Progenitor cell of endocrine pancreas (in vitro differentiated cells): ENCODE measurements at places on chromosomes 16 and 17.

DNA sequence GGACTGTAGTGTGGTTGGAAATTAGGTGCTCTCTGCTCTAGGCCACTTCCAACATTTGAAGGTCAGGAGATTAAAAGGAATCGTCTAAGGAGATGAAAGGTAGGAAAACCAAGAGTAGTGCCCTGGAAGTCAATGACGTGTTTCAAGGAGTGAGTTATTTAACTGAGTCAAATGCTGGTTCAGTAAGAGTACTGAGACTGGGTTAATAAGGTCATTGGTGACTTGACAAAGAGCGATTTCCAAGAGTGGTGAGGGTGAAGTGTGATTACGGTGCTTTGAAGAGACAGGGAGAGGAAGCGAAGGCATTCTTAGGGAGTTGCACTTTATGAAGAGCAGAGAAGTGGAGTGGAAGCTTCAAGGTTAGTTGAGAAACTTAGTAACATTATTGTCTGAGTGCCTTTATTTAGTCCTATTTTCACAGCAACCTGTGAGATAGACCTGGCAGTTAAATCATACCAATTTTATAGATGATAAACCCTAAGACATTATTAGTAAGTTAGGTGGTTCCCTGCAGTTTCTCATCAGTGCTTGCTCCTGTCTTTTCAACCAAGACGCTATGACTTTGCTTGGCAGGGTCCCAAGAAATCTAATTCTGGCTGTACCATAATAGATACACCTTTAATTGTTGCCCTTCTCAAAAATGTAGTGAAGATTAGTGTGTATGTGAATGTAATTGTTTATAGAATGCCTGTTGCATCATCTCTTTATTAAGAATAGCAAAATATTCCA lies 5.9 kb downstream of the ZNF207 start:
- no peak for DNase-seq

DNA sequence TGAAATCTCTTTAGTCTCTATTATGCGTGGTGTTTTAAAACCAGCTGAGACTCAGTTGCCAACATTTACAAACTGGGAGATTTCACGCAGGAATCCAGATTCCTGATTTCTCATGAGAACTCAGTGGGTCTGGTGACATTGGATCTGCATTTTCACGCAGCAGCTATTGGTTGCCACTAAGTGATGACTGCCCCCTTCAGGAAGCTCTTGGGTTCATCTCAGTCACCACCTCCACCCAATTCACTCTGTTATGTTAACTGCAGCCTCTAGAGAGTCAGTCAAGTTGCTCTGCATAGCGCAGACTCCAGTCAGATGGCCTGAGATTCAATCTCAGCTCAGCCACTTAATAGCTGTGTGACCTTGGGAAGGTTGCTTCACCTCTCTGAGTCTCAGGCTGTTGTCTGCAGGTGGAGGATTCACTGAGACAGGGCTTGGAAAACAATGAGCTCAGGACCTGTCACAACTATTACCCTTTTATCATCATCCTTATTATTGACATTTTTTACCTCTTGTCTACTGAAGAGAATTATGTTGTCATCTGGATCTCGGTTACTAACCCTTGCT lies 6.4 kb downstream of the SHISA9 start:
- no peak for DNase-seq

DNA sequence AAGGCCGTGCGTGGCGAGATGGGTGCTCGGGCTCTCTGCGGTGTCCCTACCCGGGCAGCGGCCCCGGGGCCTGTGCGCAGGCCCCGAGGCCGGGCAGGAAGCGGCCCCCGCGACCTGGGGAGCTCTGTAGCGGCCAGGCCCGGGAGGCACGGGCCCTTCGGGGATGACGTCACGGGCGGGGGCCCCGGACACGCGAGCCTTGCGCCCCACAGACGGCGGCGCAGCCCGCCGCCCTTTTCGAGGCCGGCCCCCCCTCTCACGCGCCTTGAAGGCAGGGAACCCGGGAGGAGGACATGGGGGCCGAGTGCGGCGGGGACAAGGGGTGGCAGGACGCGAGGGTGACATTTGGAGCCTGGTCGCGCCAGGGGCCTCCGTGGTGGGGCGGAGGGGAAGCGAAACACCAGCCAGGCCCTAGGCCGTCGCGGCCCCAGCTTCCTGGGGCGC lies 1.1 kb downstream of the RAI1 start:
- no peak for DNase-seq

GRCh38 chr16:2232094-2232990 lies 3.9 kb upstream of the DNASE1L2 start:
- no peak for DNase-seq

DNA sequence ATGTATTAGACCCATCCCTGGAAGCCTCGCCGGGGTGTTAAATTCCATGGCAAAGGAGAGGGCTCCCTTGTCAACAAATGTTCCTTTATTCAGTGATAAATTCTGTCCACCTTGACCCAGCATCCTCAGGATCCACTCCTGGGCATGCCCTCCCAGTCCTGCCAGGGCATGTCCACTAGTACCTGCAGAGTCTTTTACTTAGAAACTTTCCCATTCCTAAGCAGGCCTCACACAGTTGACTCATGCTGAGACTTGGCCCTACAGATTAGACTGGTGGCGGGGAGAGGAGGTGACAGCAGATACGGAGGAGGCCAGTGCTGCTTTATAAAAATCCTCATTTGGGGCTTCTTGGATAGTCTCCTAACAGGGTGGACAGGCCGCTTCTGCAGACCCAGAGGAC lies 88.8 kb downstream of the CYLD start:
- no peak for DNase-seq

GRCh38 chr16:85197611-85198566 lies 85.6 kb upstream of the CIBAR2 start:
- DNase-seq = no peak

DNA sequence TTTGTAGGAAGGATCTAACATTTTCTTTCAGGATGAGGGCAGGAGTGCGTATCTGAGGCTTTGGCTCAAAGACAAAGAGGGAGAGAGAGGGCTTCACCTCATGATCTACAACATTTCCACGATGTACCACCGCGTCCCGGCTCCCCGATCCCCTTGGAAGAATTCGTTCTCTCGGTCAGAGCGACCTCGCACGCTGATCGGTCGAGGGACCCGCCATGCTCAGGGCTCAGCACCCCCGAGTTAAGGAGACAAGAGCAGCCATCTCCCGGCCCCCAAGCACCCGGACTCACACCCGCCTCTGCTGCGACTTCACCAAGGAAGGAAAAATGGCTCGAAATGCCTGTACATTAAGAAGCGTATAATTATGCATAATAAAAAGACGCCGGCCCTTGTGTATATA lies 89.5 kb upstream of the RPL38 start:
- DNase-seq = no peak

GRCh38 chr16:56849690-56850680 lies 15.0 kb upstream of the SLC12A3 start:
- no peak for DNase-seq

- DNase-seq = no peak
Observed at GRCh38 chr17:28187931-28188330, 131.1 kb upstream of the TMEM97 start.

DNA sequence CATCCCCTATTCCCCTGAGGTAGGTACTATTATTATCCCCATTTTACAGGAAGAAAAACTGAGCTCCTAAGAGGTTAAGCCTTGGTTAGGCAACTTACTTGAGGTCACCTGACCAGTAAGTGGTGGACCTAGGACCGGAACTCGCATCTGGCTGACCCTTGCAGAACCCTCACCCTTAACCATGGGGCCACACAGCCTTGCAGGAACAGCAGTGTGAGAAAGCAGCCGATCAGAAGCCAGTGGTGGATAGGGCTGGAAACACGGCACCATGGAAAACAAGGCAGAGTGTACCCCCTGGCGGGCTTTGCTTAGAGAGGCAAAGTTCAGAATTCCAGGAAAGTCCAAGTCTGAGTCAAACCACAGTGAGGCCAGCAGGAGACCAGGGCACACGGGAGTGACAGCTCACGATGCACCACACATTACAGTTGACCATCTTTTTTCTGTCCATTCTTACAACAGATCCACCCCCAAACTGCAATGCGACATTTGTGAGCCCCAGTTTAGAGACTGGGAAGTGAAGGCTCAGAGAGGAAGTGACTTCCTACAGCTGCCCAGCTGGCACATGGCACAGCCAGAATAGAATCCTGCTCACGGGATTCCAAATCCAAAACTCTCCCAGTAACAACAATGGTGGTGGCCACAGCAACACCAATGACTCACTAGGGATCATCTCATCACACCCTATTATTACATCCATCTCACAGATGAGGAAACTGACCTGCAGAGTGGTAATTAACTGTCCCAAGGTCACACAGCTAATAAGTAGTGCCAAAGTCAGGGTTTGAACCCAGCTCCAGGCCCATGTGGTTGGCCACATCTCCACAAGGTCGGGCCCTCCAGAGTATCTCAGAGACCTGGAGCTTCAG lies 20.3 kb downstream of the KIFC3 start:
- no peak for DNase-seq

GRCh38 chr16:11759997-11760396 lies 17.3 kb upstream of the TXNDC11 start:
- no peak for DNase-seq

- DNase-seq = no peak
Observed at GRCh38 chr17:75124041-75124818, 7.3 kb downstream of the NT5C start.

- no peak for DNase-seq
Observed at GRCh38 chr17:82242977-82243647, 14.3 kb downstream of the SLC16A3 start.

DNA sequence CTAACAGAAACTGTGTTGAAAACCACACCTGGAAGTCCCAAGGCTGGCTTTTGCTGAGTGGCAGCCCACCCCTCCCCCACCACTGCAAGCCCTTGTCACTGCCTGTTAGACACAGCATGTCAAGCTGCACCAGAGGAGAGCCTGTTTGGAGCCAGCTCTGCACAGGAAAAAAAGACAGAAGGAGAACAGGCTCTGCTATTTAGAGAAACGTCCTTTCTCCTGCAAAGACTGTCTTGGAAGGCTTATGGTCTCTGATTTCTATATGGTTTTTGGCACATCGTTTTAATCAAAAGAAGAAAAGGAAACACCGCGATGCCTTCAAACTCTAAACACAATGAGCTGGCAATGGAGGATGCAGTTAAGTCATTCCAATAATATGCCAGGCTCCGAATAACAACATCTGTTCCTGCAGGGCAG lies 275.5 kb downstream of the MAP2K4 start:
- DNase-seq = no peak

- DNase-seq = no peak
Observed at GRCh38 chr17:8712698-8713097, 31.9 kb downstream of the CCDC42 start.

DNA sequence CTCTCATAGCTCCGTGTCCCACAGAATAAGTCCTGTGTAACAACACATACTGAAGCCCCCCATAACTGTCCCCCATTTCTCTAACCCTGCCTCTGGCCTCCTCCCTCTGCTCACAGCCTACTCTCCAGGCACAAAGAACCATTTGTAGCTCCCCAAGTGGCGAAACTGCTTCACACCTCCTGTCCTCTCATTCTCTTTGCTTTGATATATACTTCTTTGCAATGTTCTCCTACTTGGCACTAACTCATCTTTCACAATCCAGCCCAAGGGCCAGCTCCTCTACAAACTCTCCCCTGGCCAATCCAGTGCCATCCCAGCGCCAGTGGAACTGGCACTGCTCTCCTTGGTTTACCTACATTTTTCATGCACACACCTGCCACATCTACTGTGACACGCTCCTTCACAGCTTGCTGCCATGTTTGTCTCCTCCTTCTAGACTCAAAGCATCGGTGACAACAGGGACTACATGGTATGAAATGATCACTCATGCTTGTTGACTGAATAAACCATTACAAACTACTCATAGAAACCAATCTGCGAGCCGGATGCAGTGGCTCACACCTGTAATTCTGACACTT lies 12.8 kb downstream of the CYTH1 start:
- no peak for DNase-seq

DNA sequence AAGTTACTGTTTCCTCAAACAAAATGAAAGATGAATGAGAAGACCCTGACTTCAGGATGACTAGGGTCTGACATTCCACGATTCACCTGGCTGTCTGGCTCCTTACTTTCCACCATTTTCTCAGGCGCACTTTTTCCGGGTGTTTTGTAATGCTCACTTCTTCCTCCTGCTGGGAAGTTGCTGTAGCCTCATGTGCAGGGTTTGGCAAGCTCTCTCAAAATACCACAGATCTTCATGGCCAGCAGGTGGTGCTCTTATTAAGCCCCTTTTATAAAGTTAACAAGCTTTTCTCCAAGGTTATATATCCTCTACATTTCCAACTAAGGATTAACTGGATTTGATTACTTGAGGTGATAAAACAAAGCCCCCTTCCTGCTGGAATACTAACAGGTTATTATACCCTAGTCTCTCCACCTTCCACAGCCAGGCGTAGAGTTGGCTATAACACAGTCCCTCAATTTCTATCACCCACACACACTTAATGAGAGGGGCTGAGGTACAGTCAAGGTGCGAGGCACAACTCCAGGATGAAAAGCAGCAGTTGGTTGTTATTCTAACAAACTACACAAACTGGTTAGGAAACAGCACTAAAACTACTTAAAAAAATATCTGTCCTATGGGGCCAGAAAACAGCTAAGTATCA lies 45.4 kb downstream of the STH start:
- DNase-seq = no peak
